ENCODE measurements at places on chromosomes 1 and 21.

GRCh38 chr1:17952506-17952905 is 155.1 kb upstream of the IGSF21 start:
- no peak for DNase-seq

- peak; percentile 71 for DNase-seq
These were observed 31.1 kb upstream of the SLC45A3 start for GRCh38 chr1:205711105-205712048.

DNA sequence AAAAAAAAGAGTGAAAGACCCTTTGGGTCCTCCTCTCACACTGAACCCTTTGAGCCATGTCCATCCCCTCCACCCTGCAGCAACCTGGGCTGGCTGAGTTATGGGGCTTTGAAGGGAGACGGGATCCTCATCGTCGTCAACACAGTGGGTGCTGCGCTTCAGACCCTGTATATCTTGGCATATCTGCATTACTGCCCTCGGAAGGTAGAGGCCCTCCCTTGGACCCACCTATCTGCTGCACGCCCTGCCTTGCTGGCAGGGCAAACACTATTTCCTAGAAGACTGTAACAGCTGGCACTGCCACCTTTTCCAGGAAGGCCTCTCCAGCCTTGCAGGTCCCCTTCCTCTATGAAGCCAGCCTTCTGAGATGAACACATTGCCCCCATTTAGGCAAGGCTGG is 1.1 kb downstream of the SLC50A1 start:
- no peak for DNase-seq

DNA sequence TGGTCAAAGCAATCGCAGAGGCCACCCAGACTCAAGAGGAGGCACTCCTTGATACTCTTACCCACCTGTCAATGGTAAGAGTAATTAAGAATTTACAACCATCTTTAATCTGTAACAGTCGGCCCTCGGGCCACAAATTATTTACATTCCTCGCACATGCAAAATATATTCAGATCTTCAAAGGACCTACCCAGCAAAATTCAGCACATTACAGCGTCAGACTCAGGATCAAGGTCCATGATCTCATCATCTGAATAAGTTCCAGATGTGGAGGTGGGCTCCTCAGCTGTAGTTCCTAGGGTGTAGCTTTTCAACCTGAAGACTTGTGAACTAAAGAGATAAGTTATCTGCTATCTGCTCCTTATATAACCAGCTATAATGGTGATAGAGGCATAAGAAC is 17.1 kb upstream of the RNF11 start:
- DNase-seq = no peak

GRCh38 chr1:100265562-100265930 is 470 bp upstream of the RTCA start:
- peak; percentile 0 for DNase-seq

DNA sequence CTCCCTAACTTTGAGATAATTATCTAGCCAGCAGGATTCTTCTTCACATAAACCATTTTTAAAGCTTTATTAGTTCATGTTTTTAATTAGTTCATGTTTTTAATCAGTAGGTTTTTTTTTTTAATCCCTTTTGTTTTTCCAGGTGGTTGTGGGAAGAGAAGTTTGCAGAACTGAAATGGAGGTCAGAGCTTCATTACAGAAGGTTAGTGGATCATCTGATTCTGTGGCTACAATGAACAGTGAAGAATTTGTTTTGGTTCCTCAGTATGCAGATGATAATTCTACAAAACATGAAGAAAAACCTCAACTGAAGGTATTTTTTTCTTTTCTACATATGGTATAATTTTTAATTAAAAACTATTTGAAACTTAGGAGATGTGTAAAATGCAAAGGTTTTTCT is 59.7 kb downstream of the RABGAP1L start:
- DNase-seq = no peak

DNA sequence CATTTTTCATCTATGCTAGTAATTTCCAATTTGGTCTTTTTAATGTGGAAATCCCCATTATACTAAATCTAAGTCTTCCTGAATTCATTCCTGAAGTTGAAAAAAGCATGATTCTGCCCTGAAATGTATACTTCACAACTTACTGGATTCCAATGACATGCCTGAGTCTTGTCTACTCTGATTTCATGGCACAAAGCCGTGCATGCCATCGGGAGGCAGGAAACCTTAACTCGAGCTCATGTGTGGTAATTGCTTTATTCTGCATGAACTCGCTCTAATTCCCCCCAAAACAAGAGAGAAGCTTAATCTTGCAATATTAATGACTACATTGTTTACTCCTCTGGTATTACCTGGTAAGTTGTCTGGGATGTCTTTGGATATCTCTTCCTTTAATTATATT is 39.6 kb upstream of the PBX1 start:
- no peak for DNase-seq

GRCh38 chr1:25642574-25643108 is 26.1 kb downstream of the MAN1C1 start:
- DNase-seq = no peak

DNA sequence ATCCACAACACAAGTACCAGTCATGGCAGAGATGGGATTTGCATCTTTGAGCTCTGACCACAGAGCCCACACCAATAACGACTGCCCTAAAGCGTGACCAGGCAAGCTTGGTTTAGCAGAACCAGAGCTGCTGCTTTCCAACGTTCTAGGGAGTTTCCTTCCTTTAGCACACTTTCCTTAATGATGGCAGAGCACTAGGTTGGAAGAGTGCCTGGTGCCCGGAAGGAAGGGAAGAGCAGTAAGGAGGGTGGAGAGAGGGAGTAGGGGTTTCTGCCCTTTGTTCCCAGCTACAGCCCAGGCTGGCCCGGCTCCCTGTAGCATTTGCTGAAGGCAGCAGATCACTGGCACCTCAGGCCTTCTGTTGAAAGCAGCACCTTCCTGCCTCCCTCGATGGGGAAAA is 6.1 kb upstream of the EVA1C start:
- DNase-seq = no peak

GRCh38 chr1:183101841-183102276 is 78.6 kb downstream of the LAMC1 start:
- no peak for DNase-seq

- DNase-seq = no peak
These were observed 67.1 kb downstream of the ZNF281 start for GRCh38 chr1:200342511-200343311.

DNA sequence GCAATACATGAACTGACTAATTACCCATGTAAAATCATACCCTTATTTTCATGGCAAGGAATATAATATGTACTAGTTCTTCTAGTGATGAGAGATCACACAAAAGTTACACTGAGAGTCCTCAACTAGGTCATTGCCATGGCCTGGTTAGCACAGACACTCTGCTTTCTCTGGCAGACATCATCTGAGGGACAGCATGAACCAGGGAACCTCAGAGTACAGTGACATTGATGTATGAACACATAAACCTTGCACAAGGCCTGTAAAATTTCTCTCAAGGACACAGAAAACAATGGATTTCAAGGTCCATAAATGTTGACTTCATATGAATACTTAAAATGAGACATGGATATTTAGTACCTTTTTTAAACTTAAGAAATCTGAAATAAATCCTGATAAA is 108.8 kb upstream of the MAGI3 start:
- DNase-seq = no peak

All from left renal pelvis (tissue), 4 donors.